ENCODE measurements at places on chromosomes 2 and 18. TPM values are rescaled to one million over a fixed set of nuclear protein-coding genes. Genes with fewer than 3 reads are reported as not detected.

- DNase-seq, result no peak
Observed at GRCh38 chr2:176105078-176105729, 1.9 kb upstream of the HOXD11 start.

DNA sequence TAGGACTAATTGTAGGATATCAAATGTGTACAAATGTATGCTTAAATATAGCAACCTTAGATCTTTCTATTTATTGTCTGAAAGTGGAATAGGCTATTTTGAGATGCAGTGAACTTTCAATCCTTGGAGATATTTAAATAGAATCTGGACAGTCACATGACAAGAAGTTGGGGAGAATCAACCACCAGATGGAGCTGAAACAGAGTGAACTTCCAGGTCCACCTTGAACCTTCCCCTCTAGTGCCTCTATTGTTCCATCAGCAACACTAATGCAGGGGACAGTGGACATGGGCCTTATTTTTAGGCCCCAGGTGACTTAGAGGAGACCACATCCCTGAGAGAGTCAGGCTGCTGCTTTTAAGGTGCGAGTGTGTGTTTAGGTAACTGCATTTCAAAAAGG is 37.0 kb upstream of the CRIM1 start:
- DNase-seq, result peak; percentile 9

DNA sequence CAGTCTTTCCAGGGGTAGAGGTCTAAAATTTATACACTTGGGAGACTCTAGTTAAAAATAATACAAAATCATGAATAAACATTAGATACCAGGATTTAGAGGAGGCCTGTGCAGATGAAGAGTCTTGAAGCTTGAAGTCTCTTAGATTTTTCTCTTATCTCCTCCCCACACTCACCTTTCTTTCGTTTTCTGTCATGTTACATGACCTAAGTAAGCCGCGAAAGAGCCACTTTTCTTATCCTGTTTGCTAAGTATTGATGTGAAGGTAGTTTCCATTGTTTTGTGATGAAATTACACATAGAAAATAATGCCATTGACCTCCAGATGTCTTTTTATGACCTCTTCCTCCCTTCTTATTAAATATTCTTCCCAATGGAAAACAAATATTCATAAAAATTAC is 367.8 kb downstream of the LRRTM1 start:
- no peak for DNase-seq

GRCh38 chr2:126942427-126943203 is 43.9 kb downstream of the TEX51 start:
- DNase-seq, result no peak

Gene ASB18
- total RNA-seq, result not detected
